NCI-H2081 (cell line): ENCODE measurements at places on chromosomes 2 and 18.

GRCh38 chr2:189394525-189394924 is 46.7 kb upstream of the WDR75 start:
- DNase-seq, result no peak

GRCh38 chr2:487186-488079 is 189.8 kb downstream of the TMEM18 start:
- DNase-seq, result no peak

DNA sequence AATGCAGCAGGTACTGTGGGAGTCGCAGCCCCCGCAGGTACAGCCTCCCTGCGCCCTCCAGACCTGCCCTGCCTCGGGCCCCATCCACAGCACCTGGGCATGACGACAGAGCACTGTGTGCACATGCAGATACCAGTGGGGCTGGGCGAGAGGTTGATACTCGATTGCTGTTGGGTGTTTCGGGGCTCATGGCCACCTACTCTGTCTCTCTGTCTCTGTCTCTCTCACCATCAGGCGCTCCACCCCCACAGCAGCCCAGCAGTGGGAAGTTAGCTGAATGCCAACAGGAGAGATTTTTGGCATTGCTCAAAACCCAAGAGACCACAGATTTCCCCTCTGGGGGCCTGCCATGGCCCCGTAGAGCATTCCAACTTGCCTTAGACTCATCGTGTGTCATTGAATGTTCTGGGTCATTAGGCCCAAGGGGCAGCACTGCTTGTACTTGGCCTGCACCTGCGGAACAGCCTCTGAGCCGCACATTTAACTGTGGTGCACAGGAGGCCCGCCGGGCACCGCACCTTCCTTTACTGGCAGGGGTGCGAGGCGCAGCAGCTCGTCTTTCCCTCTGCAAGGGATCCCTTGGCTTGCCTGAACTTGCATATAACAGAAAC is 18.8 kb downstream of the KCNIP3 start:
- DNase-seq, result no peak

DNA sequence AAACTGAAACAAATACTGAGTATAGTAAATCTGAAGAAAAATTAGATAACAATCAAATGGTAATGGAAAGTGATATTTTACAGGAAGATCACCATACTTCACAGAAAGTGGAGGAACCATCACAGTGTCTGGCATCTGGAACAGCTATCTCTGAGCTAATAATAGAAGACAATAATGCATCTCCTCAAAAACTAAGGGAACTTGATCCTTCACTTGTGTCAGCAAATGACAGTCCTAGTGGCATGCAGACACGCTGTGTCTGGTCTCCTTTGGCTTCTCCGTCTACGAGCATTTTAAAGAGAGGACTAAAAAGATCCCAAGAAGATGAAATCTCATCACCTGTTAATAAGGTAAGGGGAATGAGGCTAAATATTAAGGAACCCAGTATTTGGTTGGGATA is 56.1 kb downstream of the RIF1 start:
- no peak for DNase-seq

DNA sequence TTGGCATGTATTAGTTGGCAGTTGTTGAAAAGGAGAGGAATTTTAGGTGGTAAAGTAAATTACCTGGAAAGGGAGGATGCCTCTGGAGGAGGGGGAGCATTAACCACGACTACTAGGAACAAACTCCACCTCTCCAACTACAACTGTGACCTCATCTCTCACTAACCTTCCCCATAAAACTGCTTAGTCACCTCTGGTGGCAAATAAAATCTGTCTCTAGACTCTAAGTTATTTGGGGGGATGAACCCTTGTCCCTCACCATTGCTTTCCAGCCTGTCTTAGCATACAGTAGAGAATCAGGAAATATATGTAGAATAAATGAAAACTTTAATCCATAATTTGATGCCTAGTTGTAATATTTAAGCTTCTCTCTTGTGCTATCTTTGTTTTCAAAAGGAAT is 27.6 kb upstream of the MYO1B start:
- DNase-seq, result no peak

DNA sequence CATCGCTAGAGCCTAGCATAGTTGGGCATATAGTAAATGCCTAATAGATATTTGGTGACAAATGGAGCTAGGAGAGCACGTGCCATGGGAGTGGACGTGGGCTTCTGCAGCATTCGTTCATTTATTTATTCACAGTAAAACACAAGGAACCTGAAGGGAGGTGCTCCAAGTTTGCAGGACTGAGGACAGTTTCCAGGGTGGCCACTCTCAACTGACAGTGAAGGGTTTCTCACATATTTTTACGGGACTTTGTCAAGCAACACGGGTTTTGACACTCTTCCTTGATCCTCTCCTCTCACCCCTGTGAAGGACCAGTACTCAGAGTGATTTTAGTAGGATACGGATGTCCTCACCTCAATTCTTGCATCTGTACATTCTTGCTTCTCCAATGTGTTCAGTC is 135.0 kb upstream of the TTC39C start:
- DNase-seq, result no peak

- DNase-seq, result no peak
Measured at GRCh38 chr2:133840761-133841160, 272.5 kb upstream of the NCKAP5 start.

GRCh38 chr2:171956135-171956825 is 34.0 kb downstream of the HAT1 start:
- no peak for DNase-seq

GRCh38 chr18:32968248-32968647 is 195.4 kb upstream of the KLHL14 start:
- no peak for DNase-seq

DNA sequence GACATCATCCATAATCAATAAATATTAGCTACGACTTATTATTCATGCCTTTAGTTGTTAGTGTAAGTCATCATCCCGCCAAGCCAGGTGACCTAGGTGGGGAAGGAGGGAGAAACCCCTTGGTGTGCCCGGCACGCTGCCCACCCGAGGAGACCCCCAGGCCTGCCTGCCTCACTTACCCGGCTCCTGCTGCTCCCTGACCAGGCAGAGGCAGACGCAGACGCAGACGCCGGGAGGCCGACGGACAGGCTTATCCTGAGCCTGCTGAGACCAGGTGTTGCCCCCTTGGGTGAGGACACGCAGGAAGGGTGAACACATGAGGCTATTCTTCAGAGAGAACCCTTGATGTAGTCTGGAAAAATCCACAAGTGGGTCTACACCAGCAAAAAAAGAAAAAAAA is 401.8 kb downstream of the GALR1 start:
- DNase-seq, result no peak

GRCh38 chr18:48003426-48004349 is 73.2 kb upstream of the SMAD2 start:
- DNase-seq, result no peak

- DNase-seq, result no peak
Measured at GRCh38 chr18:72721330-72721729, 146.5 kb downstream of the NETO1 start.

GRCh38 chr2:41963661-41964525 is 83.9 kb upstream of the PKDCC start:
- peak; percentile 40 for DNase-seq

DNA sequence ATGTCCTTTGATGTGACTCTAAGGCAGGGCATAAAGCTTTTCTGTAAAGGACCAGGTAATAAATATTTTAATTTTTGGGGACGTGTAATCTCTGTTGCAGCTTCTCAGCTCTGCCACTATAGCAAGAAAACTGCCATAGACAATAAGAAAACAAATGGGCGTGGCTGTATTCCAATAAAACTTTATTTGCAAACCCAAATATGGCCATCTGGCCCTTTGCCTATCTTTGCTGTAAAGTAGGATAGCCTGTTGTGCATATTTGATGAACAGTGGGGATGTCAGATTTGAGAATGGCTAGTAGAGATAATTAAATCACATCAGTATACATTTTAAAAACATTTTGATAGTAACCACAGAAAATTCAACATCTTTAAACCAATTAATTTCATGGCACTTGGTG is 95.6 kb upstream of the NOSTRIN start:
- DNase-seq, result no peak

- no peak for DNase-seq
Measured at GRCh38 chr2:85623991-85624390, 8.0 kb downstream of the USP39 start.

DNA sequence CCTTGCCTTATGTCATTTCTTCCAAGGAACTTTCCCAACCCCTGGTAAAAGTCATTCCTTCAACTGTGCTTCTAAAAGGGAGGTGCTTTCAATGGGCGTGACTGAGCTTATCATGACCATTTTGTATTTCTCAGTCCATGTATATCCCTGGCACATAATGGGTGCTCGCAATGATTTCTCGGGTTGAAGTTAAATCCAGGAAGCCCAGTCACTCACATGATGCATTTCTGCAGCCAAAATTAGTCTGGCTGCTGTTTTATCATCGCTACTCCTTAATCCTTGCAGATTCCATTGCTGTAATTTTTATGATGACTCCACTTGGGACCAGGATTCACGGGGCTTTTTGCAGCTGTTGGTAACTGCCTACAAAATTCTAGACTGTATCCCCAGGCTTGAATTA is 25.9 kb upstream of the RFX8 start:
- DNase-seq, result no peak

DNA sequence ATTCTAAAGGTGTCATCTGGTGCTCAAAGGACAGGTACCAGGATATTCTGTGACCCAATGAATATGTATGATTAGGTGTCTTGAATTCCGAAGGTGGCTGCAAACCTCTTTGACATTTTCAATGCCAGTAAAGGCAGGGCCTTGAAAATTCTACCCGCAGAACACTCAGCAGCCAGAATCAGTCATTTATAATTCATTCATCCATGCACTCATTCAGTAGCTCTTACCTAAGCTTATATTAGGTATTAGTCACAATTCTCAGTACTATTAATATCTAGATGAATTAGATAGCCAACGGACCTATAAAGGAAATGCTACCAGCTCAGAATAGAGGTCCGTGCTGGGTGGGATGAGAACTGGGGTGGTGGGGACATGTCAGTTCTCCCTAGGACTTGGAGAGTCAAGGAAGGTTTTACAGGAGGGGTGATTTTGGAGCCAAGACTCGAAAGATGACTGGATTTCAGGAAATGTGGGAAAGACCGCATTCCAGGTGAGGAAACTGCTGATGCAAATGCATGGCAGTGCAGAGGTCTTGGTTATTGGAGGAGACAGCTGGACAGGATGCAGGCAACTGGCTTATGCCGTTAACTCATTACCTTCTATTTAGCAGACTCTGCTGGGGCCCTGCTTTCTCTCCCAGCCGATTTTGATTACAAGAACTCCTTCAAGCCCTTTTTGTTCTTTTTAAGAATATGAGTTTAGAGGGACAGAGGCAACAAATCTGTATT is 7.2 kb downstream of the TRIB2 start:
- DNase-seq, result no peak

DNA sequence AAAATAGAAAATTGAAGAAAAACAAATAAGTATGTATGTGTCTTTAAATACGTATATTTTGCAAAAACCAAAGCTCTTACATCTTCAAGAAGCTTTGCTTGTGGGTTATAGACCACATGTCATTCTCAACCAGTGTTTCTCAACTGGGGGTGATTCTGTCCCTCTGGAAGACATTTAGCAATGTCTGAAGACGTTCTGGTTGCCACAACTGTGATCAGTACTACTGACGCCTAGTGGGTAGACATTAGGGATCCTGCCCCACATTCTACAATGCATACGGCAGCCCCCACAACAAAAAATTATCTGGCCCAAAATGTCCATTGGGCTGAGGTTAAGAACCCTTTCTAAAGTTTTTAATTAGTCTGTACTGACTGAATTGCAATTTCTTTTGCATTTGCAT is 48.4 kb downstream of the UNC50 start:
- no peak for DNase-seq

DNA sequence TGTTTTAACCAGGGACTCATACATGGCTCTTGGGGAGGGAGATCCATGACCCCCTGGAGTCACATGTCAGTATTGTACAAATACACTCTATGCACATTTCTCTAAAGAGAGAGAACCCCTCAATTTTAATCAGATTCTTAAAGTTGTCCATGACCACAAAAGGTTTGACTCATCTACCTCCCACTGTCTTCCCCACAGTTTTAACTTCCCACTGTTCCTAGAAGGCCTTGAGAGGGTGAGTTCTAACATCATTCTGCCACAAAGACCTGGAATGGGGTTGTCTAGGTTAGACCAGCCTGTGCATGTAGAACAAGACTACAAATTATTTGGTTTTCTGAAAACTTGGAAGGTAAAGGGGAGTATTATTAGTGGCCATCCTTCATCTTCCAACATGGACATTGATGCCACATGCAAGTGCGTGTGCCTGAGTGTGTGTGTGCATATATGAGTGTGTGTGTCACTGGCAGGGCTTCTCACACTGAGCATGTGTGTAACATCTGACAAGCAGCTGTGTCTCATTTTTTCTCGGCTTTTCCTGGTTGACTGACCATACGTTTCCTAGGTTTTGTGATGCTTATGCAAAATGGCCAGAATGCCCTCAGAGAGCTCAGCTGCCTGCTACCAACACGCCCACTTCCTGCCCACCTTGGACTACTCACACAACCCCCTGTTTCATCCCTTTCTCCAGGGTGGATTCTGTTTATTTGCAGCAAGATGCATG is 94.6 kb upstream of the LGALSL start:
- DNase-seq, result no peak

DNA sequence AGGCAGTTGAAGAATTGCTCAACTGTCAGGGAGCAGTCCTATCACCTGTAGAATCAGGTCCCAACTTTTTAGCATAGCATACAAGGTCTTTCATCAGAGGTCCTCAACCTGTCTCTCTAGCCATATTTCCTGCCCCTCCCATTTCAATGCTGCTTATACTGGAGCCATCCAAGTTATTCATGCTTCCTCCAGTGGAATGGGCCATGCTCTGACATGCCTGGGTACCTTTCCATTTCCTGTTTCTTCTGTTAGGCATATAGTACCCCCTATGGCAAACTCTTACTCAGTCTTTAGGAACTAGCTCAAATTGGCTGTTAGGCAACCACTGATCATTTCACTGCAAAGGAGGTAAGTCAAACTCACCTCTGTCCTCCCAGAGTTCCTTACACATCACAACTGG is 51.0 kb upstream of the ABCA12 start:
- DNase-seq, result no peak
